ENCODE measurements at places on chromosomes 7 and 10.

DNA sequence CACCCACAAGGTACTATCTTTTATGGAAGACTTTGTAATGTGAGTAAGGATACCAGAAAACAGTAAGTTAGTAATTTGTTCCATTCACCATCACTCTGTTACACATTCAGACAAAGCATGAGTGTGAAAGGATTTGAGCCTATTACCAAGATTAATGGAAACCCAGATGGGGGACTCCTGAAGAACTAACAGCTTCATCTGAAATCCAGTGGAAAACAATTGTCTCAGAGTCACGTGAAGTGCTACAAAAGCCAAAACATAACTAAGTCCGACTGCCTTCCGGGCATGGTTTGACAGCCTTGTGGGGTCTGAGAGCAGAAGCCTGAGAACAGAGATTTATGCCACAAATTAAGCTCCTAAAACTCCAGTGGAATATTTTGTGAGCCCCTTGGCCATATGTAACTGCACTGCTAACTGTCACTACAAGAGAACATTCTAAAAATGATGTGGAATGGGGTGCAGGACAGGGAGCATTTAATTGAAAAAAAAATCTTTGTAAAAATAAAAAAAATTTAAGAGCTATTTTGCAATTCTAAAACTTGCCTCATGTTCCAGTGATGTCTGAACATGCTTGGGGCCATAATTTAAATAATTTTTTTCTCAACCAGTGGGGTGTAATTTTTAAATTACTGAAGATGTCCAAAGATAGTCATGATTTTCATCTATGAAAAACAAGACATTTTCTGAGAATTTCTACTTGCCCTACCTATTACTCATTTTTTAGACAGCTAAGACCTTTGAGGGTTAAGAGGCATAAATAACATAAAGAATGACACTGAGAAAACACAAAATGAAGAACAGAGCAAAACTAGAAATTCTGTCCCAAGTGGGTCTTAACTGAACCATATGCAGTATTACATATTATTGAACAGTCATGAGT is 555.0 kb downstream of the INHBA start:
- DNase-seq: no peak

- no peak for DNase-seq
These were observed 30.1 kb upstream of the PRTFDC1 start for GRCh38 chr10:24982319-24983112.

DNA sequence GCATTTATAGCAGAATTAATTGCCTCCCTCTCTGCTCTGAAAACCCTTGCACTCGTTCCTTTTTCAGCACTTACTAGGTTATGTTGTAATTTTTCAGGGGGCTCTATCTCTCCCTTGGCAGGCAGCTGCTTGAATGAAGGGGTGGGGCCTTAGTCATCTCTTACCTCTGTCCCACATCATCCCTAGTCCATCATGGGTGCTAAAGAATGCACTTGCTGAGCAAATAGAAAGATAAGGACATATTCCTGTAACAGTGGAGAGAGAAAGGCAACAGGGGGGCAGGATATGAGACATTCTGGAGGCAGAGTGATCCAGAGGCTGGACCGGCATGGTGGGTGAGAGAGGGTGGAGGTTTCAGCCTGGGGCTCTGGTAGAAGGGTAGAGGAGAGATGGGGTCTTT is 60.0 kb downstream of the MINDY4 start:
- DNase-seq: no peak

GRCh38 chr7:7565746-7566650 is 686 bp upstream of the MIOS start:
- no peak for DNase-seq

GRCh38 chr7:66453340-66453739 is 175.3 kb upstream of the KCTD7 start:
- no peak for DNase-seq

DNA sequence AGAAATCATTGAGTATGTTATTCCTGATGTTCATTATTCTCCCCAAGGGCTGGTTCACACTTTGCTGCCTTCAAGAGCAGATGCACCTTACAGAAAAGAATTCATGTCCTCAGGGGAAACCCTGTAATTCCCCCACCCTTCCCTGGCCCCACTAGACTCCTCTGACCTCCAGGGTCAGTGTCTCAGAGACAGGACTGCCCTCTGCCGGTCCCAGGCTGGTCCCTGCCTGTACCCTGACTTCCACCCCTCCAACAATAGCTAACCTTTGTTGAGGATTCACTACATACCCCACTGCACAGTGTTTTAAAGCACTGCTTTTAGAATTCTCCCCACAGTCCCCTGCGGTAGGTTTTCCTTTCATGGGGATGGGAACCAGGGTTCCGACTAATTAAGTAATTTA is 4.4 kb upstream of the SEPHS1 start:
- DNase-seq: no peak

DNA sequence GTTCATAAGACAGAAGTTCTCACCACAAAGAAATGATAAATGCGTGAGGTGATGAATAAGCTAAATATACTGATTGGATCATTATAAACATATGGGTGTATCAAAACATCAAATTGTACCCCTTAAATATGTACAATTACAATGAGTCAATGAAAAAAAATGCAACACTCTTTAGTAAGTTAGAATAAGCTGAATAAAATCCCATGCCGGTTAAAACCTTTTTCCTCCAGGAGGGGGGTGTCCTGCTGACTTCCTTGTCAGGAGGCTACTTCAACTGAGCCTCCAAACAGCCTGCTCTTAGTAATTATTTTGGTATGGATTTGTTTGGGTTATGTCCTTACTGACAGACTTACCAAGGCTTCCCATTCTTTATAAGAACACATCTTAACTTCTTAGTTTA is 649.1 kb downstream of the INHBA start:
- no peak for DNase-seq

- no peak for DNase-seq
These were observed 57.1 kb upstream of the IL6 start for GRCh38 chr7:22669692-22670421.

Data from frontal cortex (tissue), 4 donors.